Inflammatory macrophage (primary cell): ENCODE measurements at places on chromosomes 16 and 17.

DNA sequence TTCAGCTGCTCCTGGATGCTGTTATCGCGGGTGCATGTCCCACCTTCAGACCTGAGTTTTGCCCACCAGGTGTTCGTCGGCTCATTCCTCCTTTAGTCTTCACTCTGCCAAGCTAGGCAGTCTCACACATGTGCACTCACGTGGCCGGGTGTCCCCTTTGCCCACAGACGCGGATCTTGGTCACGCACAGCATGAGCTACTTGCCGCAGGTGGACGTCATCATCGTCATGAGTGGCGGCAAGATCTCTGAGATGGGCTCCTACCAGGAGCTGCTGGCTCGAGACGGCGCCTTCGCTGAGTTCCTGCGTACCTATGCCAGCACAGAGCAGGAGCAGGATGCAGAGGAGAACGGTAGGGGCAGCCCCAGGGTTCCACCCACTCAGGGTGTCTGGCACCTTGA, 133.1 kb downstream of the ABCC6 start:
- DNase-seq, result no peak

- DNase-seq, result no peak
These were observed at the start of gene C1QTNF1 for GRCh38 chr17:79023886-79024771. Gene C1QTNF1, plus strand, starts transcription at chr17:79024169. Its CDS starts 19,800 bp downstream, at chr17:79043969.

DNA sequence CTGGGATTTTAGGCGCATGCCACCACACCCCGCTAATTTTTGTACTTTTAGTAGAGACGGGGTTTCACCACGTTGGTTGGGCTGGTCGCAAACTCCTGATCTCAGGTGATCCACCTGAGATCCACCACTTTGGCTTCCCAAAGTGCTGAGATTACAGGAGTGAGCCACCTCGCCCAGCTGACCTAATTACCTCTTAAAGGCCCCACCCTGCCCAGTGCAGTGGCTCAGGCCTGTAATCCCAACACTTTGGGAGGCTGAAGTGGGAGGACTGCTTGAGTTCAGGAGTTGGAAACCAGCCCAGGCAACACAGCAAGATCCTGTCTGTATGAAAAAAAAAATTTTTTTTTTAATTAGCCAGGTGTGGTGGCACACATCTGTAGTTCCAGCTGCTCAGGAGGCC, 2.9 kb upstream of the COASY start:
- no peak for DNase-seq

DNA sequence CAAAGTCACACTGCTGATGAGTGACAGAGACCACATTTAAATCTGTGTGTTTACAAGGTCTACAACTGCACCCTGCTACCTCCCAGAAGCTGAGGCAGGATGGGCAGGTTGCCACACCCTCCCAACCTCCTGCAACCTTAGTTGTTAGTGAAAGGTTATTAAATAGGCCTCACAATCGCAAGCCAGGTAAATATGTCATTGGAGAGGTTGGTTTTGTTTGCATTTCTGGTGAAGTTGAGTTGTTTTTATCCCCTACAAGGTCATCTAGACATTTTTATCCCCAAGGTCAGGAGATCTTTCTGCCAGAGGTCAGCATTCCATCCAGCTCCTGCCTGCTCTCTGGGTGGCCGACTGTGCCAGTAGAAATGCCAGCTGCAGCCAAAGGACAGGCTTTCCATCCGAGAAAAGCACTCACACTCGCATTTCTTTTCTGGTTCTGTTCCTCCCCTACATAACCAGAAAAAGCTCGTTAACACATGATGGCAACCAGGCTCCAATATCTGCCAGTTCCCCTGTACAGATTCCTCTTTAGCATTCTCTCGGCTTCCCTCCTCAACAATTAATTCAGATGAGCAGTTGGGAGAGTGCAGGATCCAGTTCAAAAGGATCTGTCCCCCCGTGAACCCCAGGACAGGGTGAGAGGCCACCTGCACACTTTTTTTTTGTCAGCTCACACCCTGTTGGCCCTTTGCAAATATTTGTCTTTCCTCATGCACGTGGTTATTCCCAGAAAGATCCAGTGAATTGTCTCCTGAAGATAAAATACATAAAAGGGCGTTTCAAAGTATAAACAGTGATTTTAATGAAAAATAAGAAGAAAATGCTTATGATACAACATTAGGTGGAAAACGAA, 562.8 kb downstream of the MAF start:
- no peak for DNase-seq

GRCh38 chr16:79294568-79294967, 306.0 kb downstream of the MAF start:
- no peak for DNase-seq

DNA sequence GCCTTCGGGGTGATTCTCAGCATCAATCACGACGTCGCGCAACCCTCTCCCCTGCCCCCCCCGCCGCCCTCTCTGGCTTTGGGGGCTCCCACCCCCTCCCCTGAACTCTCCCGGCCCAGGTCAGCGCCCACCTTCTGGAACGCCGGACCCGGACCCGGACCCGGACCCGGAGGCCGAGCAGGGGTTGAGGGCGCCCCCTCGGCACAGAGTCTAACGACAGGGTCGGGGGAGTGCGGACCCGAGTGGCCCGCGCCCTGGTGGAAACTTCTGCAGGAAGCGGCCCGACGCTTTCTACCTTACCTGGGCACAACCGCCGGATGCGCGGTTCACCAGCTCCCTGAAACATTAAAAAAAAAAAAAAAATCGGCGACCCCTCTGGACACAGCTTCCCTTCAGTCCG, 16.2 kb downstream of the SALL1 start:
- no peak for DNase-seq

DNA sequence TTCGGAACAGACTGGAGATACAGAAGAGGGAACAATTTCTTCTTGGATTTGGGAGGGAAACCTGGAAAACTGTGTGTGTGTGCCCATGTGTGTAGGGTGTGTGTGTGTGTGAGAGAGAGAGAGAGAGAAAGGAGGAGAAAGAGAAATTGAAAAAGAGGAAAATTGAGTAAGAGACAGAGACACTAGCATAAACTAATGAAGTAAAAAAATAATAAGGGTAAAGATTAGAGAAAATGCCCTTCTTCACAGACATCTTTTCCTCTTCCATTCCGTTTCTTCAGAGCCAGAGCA, 13.9 kb upstream of the HOXB2 start:
- DNase-seq, result no peak

DNA sequence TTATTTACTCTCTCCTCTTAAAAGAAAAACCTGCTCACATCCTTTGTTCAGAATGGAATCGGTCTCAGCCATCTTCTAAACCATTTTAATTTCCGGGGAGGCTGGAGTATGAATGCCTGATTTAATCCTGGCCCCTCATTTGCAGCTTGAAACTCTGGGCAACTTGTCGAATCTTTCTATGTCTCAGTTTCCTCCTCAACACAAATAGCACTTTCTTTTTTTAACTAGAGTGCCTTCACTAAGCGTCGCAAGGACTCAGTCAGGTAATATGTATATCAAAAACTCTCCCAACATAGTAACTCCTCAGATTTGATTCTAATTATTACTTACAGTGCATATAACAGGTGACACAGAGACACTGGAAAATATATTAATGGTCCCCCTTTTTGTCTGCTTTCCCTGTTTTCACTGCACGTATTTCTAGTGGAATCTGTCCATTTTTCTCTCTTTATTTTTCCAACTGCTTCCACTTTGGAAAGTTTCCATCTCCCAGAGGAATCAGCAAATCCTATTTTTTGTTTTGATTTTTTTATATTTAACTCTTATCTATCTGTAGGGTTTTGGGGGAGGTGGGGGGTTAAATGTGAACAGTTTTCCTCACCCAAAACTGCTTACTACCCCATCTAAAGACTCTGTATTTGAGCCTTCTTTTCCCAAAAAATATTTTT, 18.6 kb downstream of the SNN start:
- DNase-seq, result no peak

DNA sequence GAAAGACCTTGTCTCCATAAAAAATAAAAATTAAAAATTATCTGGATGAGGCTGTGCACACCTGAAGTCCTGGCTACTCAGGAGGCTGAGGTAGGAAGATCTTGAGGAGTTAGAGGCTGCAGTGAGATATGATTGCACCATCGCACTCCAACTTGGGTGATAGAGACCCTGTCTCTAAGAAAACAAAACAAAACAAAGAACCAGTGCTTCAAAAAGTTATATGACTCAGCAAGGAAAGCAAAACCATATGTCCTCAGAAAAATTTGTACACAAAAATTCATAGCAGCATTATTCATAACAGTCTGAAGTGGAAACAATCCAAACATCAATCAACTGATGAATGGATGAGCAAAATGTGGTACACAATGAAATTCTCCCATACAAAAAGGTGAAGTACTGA, 48.9 kb downstream of the SLFN5 start:
- DNase-seq, result no peak

- peak; percentile 53 for DNase-seq
These were observed 17.7 kb downstream of the CCL17 start for GRCh38 chr16:57422026-57422944.

- no peak for DNase-seq
These were observed 60.9 kb downstream of the MRTFB start for GRCh38 chr16:14131774-14132695.

GRCh38 chr16:89973235-89973634, 24.7 kb downstream of the DEF8 start:
- no peak for DNase-seq

GRCh38 chr17:1710807-1711553, 803 bp upstream of the TLCD2 start:
- no peak for DNase-seq
